ENCODE measurements at places on chromosomes 12 and 14.

DNA sequence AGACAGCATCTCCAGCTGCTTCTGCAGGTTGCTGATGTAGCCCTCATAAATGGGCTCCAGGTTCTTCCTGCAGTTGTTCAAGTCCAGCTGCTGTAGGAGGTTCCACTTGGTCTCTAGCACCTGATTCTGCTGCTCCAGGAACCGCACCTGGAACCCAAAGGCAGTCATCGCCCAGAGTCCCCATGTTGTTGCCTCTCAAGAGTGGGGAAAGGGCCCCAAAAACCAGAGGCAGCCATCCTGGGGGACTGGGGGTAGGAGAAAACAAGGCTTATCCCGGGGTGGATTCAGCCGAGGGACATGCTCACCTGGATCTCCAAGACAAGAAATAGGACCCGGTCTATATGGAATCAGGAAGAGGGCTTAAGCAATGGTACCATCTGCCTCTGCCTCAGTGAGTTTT is 2.3 kb downstream of the KRT72 start:
- DNase-seq: no peak

- DNase-seq: no peak
Measured at GRCh38 chr12:90250766-90251165, 542.1 kb upstream of the ATP2B1 start.

DNA sequence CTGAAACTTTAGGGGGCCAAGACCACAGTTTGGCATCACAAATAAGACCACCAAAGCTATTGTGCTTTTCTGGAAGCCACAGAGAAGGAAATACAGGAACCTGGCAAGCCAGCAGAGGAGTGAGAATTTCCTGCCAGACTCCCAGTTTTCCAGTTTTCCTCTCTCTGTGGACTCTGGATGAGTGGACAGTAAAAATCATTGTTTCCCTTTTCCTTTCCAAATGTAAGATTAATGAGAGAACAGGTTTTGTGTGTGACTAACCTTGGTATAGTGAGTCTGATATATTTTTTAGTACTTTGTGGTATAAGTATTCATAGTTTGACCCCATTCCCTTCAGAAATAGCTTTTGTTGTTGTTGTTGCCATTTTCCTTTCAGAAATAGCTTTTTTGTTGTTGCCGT is 2.6 kb upstream of the TAC3 start:
- no peak for DNase-seq

GRCh38 chr12:90954921-90955320 is at the start of gene CCER1:
Gene CCER1, minus strand, starts transcription at chr12:90955176. Its CDS starts 434 bp downstream, at chr12:90954742.
- DNase-seq: no peak

DNA sequence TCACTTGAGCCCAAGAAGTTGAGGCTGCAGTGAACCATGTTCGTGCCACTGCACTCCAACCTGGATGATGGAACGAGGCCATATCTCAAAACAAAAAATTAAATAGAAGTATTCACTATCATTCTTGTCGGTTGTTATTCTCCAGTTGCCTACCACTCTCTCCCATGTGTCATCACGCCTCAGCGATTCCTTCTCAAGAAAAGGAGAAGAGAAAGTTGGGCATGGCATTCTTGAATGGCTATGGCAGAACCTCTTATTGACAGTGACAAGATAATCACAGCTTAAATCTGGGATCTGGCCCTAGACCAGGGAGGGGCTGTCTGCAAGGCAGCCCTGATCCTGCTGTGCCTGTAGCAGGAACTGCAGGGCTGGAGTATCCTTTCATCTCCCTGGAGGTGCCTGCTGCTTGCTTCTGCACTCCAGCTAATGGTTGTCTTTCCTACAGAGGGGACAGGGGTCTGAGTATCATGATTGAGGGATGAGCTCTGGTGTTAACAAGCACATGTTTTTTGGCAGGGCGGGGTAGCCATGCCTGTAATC is 12.8 kb upstream of the MLEC start:
- no peak for DNase-seq

GRCh38 chr12:74619884-74620283 is 82.2 kb downstream of the ATXN7L3B start:
- DNase-seq: no peak

GRCh38 chr12:27186022-27186839 is 57.9 kb upstream of the STK38L start:
- DNase-seq: no peak

DNA sequence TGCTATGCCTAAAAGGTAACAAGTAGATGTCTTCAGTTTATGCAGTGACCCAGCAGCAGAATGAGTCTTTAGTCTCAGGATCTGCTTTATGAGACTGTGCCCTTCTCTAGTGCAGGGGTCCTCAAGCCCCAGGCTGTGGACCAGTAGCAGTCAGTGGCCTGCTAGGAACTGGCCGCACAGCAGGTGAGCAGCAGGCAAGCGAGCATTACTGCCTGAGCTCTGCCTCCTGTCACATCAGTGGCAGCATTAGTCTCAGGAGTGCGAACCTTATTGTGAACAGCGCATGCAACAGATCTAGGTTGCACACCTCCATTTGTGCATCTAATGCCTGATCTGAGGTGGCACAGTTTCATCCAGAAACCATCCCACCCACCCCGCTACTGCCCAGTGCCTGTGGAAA is 38.4 kb downstream of the LRP6 start:
- no peak for DNase-seq

GRCh38 chr12:125091401-125091800 is 26.2 kb downstream of the AACS start:
- DNase-seq: no peak

DNA sequence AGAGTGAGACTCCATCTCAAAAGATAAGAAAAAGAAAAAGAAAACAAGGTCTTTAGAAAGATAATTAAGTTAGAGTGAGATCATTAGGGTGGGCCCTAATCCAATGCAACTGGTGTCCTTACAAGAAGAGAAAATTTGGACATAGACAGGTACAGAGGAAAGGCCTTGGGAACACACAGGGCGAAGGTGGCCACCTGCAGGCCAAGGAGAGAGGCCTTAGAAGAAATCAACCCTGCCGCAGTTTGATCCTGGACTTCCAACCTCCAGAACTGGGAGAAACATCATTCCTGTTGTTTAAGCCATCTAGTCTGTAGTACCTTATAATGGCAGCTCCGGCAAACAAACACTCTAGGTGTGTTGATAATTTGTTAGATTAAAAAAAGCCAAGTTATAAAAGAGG is 491.9 kb downstream of the MED13L start:
- no peak for DNase-seq

DNA sequence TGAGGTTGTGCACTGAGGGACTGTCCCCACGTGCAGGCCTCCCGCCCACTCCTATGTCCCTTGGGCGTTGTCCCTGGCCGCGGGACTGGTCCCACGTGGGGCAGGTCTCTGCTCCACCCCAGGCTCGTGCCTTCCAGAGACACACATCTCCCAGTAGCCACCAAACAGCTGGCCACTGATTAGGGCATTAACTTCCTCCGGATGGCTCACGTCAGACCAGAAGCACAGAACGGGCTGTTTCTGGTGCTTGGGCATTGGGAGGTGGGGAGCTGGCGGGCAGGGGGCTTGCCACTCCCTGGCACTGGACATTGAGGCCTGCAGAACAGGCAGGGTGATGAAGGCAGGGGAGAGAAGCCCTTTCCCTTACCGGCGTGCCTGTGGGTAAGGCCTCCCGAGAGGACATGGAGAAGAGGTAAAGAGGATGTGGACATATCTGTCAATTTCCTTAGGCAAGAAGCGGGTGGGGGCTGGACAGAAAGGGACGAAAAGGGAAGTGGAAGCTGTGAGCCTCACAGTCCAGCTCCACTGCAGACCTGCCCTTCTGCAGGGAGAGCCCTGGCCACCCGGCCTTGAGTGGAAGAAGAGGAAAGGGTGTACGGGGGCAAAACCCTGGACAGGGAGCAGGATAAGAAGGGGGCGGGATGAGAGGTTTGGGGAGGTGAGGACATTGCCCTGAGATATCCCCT is 101.2 kb downstream of the NINJ2 start:
- DNase-seq: no peak

DNA sequence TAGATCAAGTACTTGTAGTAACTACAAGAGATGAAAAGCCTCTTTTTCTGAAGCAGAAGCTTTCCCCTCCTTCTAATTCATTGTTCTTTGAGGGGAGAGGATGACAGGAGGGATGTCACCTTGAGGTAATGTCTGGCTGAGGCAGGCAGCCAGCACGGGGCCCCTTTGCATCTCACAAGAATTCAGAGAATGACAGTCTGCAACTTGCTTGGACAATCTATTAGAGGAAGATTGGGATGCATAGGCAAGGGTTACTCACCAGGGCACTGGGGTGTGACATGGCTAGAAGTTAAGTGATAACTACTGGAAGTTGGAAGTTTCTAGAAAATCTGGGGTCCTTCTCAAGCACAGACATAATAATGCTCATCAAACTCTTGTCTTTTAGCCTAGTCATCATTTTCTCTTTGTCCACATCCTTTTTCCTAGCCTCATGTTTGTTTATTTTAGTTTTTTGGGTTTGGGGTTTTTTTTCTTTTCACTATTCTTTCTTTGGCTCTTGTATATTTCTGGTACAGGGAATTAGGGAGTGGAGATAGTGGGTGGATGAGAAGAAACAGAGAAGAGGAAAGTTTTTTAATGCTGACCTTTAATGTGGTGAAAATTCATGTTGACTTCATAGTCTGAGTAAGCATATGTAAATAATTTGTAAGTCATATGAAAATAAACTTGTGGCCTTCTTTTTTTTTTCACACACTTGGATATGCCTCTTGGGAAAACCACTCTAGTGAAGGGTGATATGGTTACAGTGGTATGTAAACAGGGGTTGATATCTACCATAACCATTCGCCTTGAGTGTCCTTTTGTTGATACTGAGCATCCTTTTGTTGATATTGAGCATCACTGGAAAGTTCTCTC is 55.1 kb downstream of the TTLL5 start:
- DNase-seq: no peak

Data from activated naive CD8-positive, alpha-beta T cell treated with anti-CD3 and anti-CD28 coated beads, Interleukin-2, amount 50 U/mL, for 16 hours (primary cell).